CD4-positive, alpha-beta T cell treated with Interleukin-6 at 100 ng/mL for 8 hours (primary cell): ENCODE measurements at places on chromosomes 6 and 20.

DNA sequence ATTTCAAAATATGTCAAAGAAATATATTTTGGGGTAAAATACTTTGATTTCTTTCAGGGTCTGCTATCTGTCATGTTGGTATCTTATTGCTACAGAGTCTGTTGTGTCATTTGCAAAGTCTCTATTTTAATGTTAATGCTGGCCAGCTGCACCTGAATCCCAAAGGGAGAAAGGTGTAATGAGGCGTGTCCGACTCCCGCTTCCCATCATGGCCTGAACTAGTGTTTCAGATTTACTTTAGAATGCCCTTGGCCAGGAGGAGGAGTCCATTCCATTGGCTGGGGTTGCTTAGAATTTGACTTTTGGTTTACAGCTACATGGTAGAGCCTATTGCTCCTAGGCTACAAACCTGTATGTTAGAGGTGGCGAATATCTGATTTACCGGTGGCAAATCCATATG is 69.3 kb downstream of the FAM50B start:
- DNase-seq = no peak

- DNase-seq = no peak
Observed at GRCh38 chr6:148470156-148470555, 127.5 kb downstream of the SASH1 start.

DNA sequence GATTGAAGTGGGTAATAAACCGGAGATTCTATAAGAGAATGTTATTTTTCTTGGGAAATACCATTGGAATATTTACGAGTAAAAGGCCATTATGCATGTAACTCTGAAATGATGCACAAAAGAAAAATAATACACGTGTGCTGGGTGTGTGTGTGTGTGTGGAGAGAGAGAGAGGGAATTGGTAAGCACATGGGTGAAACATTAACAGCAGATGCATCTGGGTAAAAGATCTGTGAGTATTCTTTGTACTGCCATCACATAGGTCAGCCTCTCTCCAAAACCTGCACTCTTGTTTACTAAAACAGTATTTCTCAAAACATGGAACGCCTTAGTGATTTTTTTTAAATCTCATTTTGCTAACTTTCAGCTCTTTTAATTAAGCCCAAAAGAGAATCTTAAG is 28.9 kb downstream of the EYA2 start:
- no peak for DNase-seq

DNA sequence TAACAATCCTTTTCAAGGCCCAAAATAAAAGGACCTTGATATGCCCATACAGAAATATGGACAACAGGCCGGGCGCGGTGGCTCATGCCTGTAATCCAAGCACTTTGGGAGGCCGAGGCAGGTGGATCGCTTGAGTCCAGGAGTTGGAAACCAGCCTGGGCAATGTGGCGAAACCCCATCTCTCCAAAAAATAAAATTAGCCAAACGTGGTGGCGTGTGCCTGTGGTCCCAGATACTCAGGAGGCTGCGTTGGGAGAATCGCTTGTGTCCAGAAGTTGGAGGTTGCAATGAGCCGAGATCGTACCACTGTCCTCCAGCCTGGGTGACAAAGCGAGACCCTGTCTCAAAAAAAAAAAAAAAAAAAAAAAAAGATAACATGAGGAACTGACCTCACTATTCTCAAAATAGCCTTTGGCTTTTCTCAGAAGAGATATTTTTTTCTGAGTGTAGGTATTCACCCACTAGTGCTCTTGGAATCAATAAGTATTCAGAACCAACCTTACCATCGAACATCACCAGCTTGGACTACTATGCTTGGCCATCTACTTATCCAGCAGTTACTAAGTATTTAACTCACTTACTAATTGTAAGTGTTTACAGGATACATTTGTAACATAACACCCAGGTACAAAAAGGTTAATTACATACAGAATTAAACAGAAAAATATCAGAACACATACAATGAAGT is 99.2 kb downstream of the OR2B2 start:
- no peak for DNase-seq

- DNase-seq = no peak
Observed at GRCh38 chr6:131060311-131060710, 2.7 kb downstream of the EPB41L2 start.

DNA sequence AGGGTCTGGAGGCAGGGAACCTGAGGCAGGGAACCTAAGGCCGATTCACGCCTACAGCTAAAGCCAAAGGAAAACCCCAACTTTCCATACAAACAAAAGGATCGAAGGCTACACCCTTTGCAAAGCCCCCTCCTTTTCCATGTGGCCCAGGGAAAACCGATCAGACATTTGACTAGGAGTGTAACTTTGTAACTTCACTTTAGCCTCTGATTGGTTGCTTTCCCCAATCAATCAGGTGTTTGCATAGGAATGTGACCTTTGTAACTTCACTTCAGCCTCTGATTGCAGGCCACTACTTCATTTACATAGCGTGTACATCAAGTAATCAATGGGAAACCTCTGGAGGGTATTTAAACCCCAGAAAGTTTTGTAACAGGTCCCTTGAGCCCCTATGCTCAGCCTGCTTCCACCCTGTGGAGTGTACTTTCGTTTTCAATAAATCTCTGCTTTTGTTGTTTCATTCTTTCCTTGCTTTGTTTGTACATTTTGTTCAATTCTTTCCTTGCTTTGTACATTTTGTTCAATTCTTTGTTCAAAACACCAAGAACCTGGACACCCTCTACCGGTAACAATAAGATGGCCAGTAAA is 43.3 kb downstream of the CHD6 start:
- no peak for DNase-seq

GRCh38 chr6:5466281-5467136 is 205.2 kb downstream of the FARS2 start:
- DNase-seq = no peak
